ENCODE measurements at places on chromosomes 7 and 10.

- DNase-seq = no peak
Measured at GRCh38 chr7:117152213-117153007, 170.4 kb downstream of the WNT2 start.

DNA sequence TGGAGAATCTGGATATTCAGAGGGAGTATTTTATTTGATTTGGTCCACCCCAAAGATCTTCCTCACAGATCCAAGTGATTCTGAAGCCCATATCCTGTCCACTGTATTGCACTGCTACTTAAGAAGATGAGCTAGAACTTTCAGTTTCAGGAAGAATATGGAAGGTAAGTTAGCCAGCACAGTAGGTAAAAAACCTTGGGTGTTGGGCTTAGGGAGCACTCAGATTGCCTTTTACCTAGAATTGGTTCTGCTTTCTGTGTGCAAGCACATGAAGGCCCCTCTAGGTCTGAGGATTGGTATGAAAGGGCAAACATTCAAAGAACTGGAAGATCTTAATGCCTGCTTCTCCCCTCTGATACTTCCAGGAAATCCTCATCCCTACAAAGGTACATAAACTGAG is 146.7 kb upstream of the COL1A2 start:
- no peak for DNase-seq

GRCh38 chr10:119478111-119478802 is 64.3 kb downstream of the RGS10 start:
- DNase-seq = peak; percentile 26

DNA sequence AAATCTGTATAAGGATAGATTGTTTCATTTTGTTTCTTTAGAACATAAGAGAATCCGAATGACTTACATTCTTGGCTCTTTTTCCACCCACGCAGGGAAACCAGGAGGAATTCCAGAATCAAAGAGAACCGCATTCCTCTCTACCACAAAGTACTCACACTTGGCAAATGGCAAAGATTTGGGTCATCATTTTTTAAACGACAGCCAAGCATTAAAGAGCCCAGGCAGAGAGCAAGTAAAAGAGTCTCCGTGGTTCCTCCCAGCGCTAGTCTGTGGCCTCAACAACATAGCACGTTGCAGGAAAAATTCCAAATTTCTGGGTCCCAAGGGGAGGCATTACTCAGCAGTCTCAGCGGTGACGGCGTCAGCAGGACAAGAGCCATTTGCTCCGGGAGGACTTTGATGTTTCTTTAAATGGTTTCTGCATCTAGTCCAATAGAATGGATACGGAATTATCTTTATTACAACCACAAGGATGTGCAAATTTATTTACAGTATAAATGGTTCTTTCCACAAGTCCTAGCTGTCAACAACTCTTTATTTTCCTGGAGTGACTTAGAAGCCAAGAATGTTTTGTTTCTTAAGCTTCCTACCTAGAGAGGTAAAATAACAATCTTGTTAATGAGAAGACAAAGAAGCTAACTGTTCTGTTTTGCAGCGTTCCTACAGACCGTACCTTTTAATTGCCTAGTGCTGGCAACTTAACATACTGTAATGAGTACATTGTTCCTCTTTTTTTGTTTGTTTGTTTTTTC is 232.5 kb downstream of the SKIDA1 start:
- no peak for DNase-seq

GRCh38 chr7:54859066-54859465 is 100.1 kb upstream of the SEC61G start:
- DNase-seq = no peak

- no peak for DNase-seq
Measured at GRCh38 chr7:94400643-94401427, 6.1 kb downstream of the COL1A2 start.

- no peak for DNase-seq
Measured at GRCh38 chr7:90484706-90485105, 15.3 kb downstream of the PTTG1IP2 start.

DNA sequence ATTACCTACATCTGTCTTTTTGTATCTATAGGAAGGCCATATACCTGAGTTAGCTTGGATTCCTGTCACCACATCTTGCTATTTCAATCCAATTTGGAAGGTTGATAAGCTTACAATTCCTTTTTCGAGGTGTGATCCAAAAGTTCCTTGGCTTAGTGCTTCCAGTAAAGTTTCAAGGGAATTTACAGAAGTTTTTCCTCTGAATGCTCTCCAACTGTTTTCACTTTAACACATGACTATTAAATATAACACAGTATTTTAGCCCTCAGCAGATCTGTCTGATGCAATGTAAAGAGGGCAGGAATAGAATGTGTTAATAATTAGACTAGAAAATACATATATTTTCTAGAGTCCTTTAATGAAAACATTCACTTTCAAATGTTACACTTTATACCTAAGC is 171.4 kb downstream of the DKK1 start:
- no peak for DNase-seq

GRCh38 chr7:55043691-55044370 is 25.0 kb downstream of the EGFR start:
- DNase-seq = no peak

- no peak for DNase-seq
Measured at GRCh38 chr10:9111976-9112375, 1057.5 kb downstream of the GATA3 start.

DNA sequence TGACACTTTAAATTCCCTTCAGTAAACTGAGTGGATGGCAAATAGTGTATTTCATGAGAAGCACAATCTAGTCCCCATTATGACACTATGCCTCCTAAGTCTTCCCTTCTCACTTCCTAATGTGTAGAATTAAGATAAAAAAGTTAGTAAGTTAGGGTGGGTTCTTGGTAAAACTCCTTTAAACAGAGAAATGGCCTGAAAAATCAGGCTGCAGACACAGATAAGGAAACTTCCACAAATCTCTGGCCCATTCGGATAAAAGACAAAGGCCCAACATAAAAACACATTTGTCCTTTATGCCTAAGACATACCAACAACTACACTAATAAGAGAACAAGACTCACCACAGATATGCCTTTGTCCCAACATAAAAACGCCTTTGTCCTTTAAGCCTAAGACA is 21.5 kb downstream of the AKR1C8 start:
- no peak for DNase-seq

DNA sequence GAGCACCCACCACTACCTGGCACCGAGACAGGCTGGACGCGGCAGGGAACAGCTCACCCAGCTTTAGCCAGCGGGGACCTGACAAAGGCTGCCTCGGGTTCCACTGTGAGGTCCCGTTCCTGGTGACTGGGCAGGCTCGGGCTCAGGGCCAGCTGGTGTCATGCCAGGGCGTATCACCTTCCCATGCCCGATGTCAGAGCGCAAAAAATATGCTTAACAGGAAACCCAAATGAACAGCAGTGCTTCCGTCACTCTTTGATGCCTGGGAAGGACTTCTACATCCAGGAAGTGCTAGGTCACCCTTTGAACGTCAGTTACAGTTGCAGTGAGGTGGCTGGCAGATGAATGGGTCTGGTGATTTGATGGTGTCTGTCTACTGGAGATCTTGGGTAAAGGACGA is 106.0 kb downstream of the ADARB2 start:
- no peak for DNase-seq

All from CD4-positive, alpha-beta T cell treated with Interleukin-1 beta for 1 hour (primary cell).